ENCODE measurements at places on chromosomes 1 and 21. TPM values are rescaled to one million over a fixed set of nuclear protein-coding genes. Genes with fewer than 3 reads are reported as not detected.

The FMN2 gene
- not detected for total RNA-seq

GRCh38 chr1:19400875-19401534 lies 84.3 kb downstream of the CAPZB start:
- no peak overlapping the region for H3K4me3 ChIP-seq
- no peak for DNase-seq
- H3K27me3 ChIP-seq, result no peaks in the 10 kb centered on the region
- peaks cover 35% of the 10 kb centered on the region for H3K4me1 ChIP-seq
- peaks cover 70% of the 10 kb centered on the region for H3K36me3 ChIP-seq

DNA sequence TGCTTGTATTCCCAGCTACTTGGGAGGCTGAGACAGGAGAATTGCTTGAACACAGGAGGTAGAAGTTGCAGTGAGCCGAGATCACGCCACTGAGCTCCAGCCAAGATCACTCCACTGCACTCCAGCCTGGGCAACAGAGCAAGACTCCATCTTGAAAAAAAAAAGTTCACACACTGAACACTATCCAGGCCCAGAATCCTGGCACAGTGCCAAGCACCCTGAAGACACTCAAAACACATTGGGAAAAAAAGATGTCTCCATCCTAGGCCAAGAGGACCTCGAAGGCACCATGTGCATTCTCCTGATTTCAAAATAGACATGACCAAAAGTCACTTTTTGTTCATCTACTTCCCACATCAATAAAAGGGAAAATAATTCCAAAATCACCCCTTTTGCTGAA lies 38.7 kb downstream of the SLC9A1 start:
- no peak overlapping the region for H3K27ac ChIP-seq
- no peaks in the 10 kb centered on the region for H3K27me3 ChIP-seq
- H3K36me3 ChIP-seq, result peaks cover 4% of the 10 kb centered on the region
- no peak for DNase-seq
- H3K4me3 ChIP-seq, result no peak overlapping the region
- H3K4me1 ChIP-seq, result peaks cover 17% of the 10 kb centered on the region

- no peaks in the 10 kb centered on the region for H3K4me1 ChIP-seq
- DNase-seq, result no peak
- H3K4me3 ChIP-seq, result no peak overlapping the region
- no peak overlapping the region for H3K27ac ChIP-seq
- no peaks in the 10 kb centered on the region for H3K36me3 ChIP-seq
- H3K27me3 ChIP-seq, result peaks cover 5% of the 10 kb centered on the region
Observed at GRCh38 chr1:3372317-3372716, 82.1 kb upstream of the ARHGEF16 start.

The OR2M3 gene
- total RNA-seq, result not detected

DNA sequence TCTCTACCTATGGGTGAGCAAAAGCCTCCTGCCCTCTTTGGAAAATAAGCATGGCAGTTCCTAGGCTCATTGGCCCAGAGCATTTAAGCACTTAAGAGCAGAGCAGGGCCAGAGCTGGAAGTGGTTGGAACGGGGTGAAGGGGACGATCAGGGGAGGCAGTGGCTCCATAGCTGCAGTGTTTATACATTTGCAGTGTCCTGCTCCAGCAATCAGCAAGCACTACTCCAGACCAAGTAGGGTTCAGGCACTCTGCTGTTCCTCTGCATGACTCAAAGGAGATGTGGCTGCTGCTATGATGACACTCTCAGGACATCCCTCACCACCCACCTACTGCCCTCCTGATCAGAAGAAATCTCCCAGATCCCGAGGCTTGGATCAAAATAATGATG lies 55.0 kb downstream of the TRABD2B start:
- no peak for DNase-seq
- H3K36me3 ChIP-seq, result no peaks in the 10 kb centered on the region
- H3K4me1 ChIP-seq, result no peaks in the 10 kb centered on the region

- H3K27ac ChIP-seq, result no peak overlapping the region
- H3K4me1 ChIP-seq, result no peaks in the 10 kb centered on the region
- no peak overlapping the region for H3K4me3 ChIP-seq
- H3K36me3 ChIP-seq, result no peaks in the 10 kb centered on the region
Observed at GRCh38 chr1:158969855-158970254, 38.5 kb downstream of the PYHIN1 start.

The ZNF593OS gene
- total RNA-seq, result not detected

The THBS3 gene
- 9.7 TPM for total RNA-seq

The KLHDC7A gene
- not detected for total RNA-seq

The NBPF6 gene
- not detected for total RNA-seq

The SPATA1 gene
- 4.6 TPM for total RNA-seq

DNA sequence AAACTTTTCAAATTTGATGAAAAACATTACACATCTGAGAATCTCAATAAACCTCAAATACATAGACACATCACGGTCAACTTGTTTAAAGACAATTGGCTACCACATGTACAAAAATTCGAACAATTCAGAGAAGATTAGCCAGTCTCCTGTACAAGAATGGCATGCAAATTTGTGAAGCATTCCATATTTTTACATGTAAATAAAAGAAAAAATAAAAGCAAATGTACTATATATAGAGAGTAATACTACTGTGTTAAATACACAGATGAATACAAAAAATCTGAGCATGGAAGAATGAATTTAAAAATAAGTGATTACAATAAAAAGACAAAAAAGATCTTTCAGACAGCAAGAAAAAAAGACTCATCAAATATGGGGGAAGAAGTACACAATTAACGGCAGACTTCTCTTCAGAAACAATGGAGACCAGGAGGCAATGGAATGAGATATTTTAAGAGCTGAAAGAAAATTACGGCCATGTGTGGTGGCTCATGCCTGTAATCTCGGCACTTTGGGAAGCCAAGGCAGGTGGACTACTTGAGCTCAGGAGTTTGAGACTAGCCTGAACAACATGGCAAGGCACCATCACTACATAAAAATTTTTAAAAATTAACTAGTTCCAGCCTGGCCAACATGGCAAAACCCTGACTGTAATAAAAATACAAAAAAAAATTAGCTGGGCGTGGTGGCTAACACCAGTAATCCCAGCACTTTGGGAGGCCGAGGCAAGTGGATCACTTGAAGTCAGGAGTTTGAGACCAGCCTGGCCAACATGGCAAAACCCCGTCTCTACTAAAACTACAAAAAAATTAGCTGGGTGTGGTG lies 23.2 kb downstream of the HAX1 start:
- no peak overlapping the region for H3K4me3 ChIP-seq
- H3K4me1 ChIP-seq, result no peaks in the 10 kb centered on the region
- peaks cover 4% of the 10 kb centered on the region for H3K36me3 ChIP-seq
- DNase-seq, result no peak
- peaks cover 2% of the 10 kb centered on the region for H3K27me3 ChIP-seq
- H3K27ac ChIP-seq, result no peak overlapping the region

DNA sequence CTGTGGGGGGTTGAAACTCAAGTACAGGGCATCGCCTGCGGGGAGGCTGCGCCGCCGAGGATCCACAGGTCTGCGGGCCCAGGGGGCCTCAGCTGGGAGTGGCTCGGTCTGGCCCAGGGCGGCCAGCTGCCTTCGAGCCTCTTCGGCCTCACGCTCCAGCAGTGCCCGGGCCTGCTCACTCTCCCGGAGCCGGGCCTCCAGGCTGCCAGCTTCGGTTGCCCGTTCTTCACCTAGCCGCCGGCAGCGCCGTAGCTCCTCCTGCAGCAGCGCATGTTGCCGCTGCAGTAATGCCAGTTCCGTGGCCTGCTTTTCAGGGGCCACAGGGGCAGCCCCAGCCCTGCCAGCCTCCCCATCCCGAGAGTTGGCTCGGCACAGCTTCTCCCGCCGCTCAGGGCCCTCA lies 9.4 kb downstream of the RXFP4 start:
- no peaks in the 10 kb centered on the region for H3K27me3 ChIP-seq
- H3K4me3 ChIP-seq, result no peak overlapping the region
- peaks cover 19% of the 10 kb centered on the region for H3K4me1 ChIP-seq
- peaks cover 87% of the 10 kb centered on the region for H3K36me3 ChIP-seq

The SLC9A1 gene
- 13.6 TPM for total RNA-seq

The LINGO4 gene
- total RNA-seq, result not detected

The RIPK4 gene
- 0.07 TPM for total RNA-seq

DNA sequence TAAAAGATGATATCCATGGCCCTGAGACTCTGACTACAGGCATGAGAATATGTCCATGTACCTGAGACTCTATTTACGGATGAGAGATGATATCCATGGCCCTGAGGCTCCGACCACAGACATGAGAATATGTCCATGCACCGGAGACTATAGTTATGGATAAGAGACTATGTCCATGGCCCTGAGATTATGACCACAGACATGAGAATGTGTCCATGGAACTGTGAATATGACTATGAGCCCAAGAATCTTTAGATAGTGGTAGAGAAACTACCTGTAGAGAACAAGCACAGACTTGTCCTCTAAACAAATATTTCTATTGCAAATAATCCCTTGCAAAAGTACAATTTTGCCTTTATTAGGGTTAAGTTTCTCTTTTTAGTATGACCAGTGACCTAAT lies 263.2 kb downstream of the PCP4 start:
- H3K36me3 ChIP-seq, result no peaks in the 10 kb centered on the region
- H3K27me3 ChIP-seq, result no peaks in the 10 kb centered on the region
- no peaks in the 10 kb centered on the region for H3K4me1 ChIP-seq
- H3K27ac ChIP-seq, result no peak overlapping the region
- DNase-seq, result no peak
- no peak overlapping the region for H3K4me3 ChIP-seq

DNA sequence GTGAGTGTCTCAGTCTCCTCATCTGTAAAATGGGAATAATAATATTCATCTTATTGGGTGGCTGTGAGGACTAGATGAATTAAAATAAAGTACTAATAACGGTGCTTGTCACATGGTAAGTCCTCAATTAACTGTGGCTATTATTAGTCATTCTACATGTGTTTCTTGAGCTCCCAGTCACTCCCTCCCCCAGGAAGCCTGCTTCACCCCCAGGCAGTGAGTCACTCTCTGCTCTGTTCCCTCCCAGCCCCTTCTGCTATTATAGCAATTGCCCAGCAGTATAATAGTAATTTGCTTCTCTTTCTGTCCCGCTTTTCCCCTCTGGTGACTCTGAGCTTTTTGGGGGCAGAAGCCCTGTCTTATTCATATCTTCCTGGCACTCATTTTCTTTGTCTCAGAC lies 102.0 kb downstream of the BEND5 start:
- no peak for DNase-seq
- H3K4me1 ChIP-seq, result peaks cover 8% of the 10 kb centered on the region
- H3K36me3 ChIP-seq, result no peaks in the 10 kb centered on the region
- no peak overlapping the region for H3K27ac ChIP-seq
- H3K4me3 ChIP-seq, result no peak overlapping the region
- H3K27me3 ChIP-seq, result peaks cover 22% of the 10 kb centered on the region

DNA sequence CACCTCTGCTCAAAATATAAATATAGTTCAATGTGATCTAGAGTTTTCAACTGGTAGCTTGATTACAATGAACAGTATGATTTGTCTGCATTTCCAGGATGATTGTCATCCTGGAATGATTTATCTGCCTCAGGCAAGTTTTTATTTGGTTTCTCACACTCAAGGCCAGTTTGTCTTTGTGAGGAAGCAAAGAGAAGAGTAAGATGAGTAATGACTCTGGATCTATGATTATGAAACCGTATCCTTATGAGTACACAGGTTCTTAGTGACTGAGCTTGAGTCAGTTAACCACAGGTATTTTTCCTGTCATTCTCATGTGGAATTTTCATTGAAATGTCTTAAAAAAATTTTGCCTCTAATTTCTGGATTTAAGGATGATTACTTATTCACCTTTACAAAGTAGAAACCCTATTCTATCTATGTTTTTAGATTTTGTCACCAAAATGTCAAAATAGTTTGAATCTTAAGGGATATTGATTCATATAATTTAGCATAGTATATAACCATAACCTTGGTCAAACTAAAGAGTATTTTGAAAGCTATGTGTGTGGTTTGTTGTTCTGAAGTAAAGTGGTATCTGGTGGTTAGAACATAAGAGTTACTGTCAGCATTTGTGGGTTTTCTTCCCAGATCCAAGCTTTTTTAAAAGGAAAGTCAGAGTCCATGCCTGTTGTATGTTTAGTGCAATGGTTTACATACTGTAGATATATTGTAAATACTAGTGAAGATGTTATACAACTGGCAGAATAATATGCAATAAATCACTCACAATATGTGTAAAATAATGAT lies 145.0 kb downstream of the RASAL2 start:
- H3K27me3 ChIP-seq, result no peaks in the 10 kb centered on the region
- H3K27ac ChIP-seq, result no peak overlapping the region
- H3K36me3 ChIP-seq, result no peaks in the 10 kb centered on the region
- no peak overlapping the region for H3K4me3 ChIP-seq
- DNase-seq, result no peak

- no peak for DNase-seq
- no peak overlapping the region for H3K27ac ChIP-seq
- no peaks in the 10 kb centered on the region for H3K36me3 ChIP-seq
- H3K4me1 ChIP-seq, result peaks cover 31% of the 10 kb centered on the region
- peaks cover 26% of the 10 kb centered on the region for H3K27me3 ChIP-seq
- no peak overlapping the region for H3K4me3 ChIP-seq
Observed at GRCh38 chr1:31701091-31701736, 2.6 kb downstream of the COL16A1 start.

The MCOLN2 gene
- total RNA-seq, result 60.1 TPM

The DYNLT5 gene
- total RNA-seq, result not detected

- no peaks in the 10 kb centered on the region for H3K4me1 ChIP-seq
- H3K27me3 ChIP-seq, result peaks cover 2% of the 10 kb centered on the region
- H3K4me3 ChIP-seq, result no peak overlapping the region
- H3K27ac ChIP-seq, result no peak overlapping the region
- no peak for DNase-seq
Observed at GRCh38 chr1:65319141-65319540, 9.8 kb downstream of the DNAJC6 start.

DNA sequence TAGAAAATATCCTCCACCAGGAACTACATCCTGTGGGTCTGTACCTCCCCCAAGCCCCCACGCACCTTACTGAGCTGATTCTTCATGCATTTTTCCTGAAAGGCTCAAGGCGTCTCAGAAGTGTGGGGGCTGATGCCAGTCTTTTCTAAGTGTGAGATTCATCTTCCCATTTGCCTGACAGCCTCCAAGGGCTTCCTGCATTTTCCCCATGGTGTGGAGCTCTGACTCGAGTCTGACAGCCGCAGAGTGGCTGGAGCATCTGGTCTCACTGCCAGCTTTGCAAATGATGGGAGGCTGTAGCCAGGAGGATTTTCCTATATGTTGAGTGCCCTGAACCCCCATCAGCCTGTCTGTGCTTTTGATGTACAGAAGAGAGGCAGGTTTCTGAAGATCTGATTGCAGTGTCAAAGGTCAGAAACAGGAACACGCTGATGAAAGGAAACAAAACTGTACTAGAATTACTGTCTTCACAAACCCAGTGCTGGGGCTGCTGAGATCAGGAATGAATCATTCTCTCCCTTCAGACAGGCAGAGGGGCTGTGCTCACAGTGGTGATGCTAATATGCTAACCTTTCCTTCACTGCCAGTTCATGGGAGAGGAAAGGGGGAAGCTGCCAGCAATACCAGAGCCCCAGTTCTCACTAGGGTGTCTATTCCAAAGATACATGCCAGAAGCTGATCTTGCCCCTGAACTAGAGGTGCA lies 201.5 kb upstream of the C1orf174 start:
- no peaks in the 10 kb centered on the region for H3K4me1 ChIP-seq
- no peak overlapping the region for H3K27ac ChIP-seq
- peaks cover 8% of the 10 kb centered on the region for H3K27me3 ChIP-seq
- no peak overlapping the region for H3K4me3 ChIP-seq
- DNase-seq, result no peak
